Gastrocnemius medialis (tissue), 4 donors: ENCODE measurements at places on chromosomes 12 and 14. TPM values are rescaled to one million over a fixed set of nuclear protein-coding genes. Genes with fewer than 3 reads are reported as not detected.

- DNase-seq = no peak
Observed at GRCh38 chr14:82626156-82627066, 1092.8 kb upstream of the SEL1L start.

GRCh38 chr12:102631274-102631673 lies 150.9 kb upstream of the IGF1 start:
- no peak for DNase-seq

GRCh38 chr14:45096218-45096617 lies 12.3 kb downstream of the PRPF39 start:
- DNase-seq = no peak

The CELA1 gene
- total RNA-seq = not detected

GRCh38 chr12:52681526-52682380 lies 1.5 kb upstream of the KRT1 start:
- no peak for DNase-seq

GRCh38 chr14:90168425-90169105 lies 87.8 kb upstream of the PSMC1 start:
- no peak for DNase-seq

DNA sequence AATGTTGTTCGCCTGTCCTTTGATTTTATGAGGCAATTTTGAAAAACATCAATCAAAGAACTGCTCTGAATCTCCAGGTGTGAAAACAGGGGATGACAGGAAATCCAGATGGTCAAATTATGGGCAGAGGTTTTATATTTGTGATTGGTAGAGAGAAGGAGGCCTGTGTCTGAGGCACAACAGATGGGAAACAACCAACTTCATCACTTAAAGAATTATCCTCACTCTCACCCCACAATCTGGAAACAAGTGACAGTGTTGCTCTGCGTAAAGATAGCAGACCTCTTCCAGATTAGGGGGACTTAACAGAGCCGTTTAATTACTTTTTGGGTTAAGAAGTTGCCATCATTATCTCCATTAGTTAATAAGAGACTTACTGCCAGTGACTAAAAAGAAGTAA lies 64.1 kb upstream of the EGLN3 start:
- DNase-seq = no peak

DNA sequence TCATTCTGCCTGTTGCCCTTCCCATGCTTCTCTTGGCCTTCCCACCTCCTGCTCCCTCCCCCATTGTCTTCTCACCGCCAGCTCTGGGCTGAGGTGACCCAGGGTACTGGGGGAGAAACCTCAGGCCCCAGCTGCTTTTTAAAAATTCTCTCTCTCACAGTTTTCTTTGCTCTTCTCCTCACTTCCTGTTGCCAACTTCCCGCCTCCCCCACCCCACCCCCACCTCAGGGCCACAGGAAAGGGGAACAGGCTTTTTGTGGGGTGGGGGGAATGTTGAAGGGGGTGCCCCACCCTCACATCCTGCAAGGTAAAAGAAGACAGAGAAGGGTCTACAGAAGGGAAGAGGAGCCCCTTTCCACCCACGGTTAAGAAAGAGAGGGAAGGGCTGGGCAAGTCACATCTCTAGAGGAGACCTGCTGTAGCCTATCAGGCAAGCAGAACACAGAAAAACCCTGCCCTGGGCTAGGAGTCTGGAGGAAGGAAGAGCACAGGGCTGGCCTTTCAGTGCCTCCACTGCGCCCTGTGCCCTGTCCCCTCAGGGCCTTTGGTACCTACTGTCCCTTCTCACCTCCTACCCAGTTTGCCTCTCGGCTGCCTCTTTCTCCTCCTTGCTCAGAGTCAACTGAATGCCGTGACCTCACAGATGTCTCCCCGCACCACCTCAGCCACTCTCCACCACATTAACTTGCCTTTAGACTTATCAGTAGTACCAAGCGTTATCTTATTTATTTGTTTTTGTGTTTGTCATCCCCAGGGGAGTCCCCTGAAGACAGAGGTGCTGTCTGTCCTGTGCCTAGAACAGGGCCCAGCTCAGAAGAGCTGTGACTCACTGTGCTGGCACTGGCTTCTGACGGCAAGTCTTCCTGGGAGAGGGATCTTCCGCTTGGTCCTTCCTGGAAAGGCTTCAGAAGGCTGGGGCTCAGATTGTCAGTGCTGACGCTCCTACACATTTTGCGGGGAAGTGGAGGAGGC lies 1.7 kb downstream of the ARHGAP9 start:
- no peak for DNase-seq

DNA sequence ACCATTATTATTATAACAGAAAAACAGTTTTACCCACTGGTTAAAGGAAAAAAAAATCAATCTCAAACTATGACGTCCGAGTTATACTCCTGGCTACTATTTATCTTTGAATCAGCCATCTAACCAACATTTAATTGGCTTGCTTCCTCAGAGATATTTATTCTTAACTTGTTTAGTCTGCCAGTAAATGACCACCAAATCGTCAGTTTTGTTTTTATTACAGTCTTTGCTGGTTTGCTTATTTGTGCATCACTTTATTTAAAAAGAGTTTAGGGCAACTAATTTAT lies 71.2 kb downstream of the RASSF8 start:
- DNase-seq = no peak

The TCL1B gene
- not detected for total RNA-seq

DNA sequence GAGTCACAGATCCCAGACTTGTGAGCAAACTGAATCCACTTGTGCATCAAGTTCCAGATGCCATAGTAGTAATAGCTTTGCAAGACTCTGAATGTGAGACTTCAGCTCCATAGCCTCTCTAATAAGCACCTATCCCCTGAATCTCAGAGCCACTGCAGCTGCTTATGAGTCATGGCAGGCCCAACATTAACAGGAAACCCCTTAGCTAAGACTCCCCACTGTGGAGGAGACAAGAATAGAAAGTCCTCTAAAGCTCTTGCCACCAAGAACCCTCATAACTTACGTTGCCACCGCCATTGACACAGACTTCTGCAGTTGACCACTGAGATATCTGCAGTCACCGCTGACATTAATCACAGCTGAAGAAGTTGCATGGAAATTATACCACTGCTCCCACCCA lies 62.9 kb upstream of the PDE3A start:
- DNase-seq = no peak

The ARHGAP9 gene
- 2.7 TPM for total RNA-seq

- no peak for DNase-seq
Observed at GRCh38 chr12:1603269-1603993, 9.1 kb upstream of the FBXL14 start.

The FIGNL2 gene
- total RNA-seq = 0.07 TPM

The SLC5A8 gene
- total RNA-seq = not detected

The CCDC197 gene
- total RNA-seq = 0.56 TPM

GRCh38 chr12:104694711-104695110 lies 238.0 kb downstream of the CHST11 start:
- peak; percentile 24 for DNase-seq
